RWPE2 (cell line): ENCODE measurements at places on chromosomes 3 and 15.

DNA sequence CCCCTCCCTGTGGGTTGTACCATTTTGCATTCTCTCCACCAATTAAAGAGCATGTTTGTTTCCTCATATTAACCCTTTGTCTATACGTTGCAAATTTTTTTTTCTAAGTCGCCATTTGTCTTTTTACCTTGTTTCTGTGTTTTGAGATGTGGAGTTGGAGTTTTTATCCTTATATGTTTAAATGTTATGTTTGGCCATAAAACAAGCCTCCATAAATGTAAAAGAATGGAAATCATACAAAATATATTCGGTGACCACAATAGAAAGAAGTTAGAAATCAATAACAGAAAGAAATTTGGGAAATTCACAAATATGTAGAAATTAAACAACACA is 29.2 kb downstream of the LRRK1 start:
- no peak for DNase-seq

- DNase-seq, result no peak
These were observed 42.6 kb upstream of the ACKR4 start for GRCh38 chr3:132554437-132554836.

DNA sequence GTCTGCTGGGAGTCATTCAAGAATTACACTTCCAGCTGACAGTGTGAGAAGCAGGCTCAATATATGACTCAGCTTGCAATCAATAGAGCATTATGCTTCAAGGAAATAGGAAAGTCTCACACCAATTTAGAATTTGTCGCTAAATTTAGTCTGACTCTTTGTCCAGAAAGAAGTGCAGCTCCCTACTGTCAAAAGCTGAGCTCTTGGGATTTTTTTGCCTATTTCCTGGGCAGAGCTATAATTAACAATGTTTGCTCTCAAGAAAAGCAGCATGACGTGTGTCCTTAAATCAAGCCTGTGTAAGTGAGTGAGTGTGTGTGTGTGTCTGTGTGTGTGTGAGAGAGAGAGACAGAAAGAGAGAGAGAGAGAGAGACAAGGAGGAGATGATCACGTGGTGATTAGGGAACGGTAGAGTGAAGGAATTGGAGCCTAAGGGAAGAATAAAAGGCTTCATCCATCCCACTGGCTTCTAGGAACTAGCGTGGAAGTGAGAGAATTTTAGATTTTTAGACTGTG is 16.4 kb upstream of the SLC35G2 start:
- no peak for DNase-seq

DNA sequence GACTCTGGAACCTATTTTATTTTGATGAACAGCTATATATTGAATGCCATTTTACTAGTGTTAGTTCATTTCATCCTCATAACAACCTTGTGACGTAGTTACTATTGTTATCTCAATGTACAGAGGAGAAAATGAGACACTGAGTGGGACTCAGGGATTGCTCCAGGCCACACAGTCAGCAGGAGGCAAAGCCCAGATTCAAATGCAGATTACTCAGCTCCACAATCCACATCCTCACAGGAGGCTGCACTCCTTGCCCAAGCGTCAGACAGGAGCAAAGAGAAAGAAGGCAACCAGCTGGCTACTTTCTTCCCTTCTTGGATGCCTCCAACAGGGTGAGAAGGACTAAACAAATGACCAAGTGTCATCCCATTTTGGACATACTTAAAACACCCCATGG is 92.0 kb upstream of the CCDC54 start:
- DNase-seq, result no peak

GRCh38 chr3:14533457-14533958 is 6.6 kb downstream of the GRIP2 start:
- DNase-seq, result no peak
